ENCODE measurements at places on chromosomes 16 and 17.

GRCh38 chr16:72921620-72922019, 126.3 kb downstream of the ZFHX3 start:
- no peak for DNase-seq

GRCh38 chr17:65564793-65565192, 3.3 kb upstream of the AXIN2 start:
- no peak for DNase-seq

DNA sequence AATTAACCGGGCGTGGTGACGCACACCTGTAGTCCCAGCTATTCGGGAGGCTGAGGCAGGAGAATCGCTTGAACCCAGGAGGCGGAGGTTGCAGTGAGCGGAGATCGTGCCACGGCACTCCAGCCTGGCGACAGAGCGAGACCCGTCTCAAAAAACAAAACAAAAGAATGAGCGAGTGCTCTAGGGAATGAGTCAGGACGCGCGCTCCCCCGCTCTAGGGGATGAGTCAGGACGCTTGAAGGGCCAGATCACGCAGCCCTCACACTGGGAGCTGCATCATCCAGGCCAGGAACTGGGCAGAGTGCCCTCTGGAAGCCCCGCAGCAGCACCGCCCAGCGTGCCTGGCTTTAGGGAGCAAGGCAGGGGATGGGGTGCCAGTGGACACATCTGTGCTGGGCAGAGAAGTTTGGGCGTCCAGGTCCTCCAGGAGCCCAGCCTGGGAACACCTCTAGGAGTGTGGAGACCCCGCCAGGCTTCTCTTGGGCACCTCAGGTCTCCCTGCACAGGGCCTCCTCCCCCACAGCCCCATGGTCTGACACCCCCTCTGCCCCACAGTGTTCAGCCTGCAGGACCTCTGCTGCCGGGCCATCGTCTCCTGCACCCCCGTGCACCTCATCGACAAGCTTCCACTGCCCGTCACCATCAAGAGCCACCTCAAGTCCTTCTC, 3.9 kb upstream of the WFIKKN1 start:
- DNase-seq, result no peak

GRCh38 chr17:8160741-8161221, 2.0 kb downstream of the VAMP2 start:
- DNase-seq, result peak; percentile 22

- peak; percentile 28 for DNase-seq
Measured at GRCh38 chr17:49290690-49291359, 60.2 kb upstream of the PHOSPHO1 start.

GRCh38 chr17:14904386-14904785, 360.7 kb downstream of the PMP22 start:
- no peak for DNase-seq

GRCh38 chr17:81428516-81428915, 33.3 kb downstream of the BAHCC1 start:
- no peak for DNase-seq

GRCh38 chr16:57592591-57593003, 35.8 kb upstream of the ADGRG1 start:
- peak; percentile 78 for DNase-seq

DNA sequence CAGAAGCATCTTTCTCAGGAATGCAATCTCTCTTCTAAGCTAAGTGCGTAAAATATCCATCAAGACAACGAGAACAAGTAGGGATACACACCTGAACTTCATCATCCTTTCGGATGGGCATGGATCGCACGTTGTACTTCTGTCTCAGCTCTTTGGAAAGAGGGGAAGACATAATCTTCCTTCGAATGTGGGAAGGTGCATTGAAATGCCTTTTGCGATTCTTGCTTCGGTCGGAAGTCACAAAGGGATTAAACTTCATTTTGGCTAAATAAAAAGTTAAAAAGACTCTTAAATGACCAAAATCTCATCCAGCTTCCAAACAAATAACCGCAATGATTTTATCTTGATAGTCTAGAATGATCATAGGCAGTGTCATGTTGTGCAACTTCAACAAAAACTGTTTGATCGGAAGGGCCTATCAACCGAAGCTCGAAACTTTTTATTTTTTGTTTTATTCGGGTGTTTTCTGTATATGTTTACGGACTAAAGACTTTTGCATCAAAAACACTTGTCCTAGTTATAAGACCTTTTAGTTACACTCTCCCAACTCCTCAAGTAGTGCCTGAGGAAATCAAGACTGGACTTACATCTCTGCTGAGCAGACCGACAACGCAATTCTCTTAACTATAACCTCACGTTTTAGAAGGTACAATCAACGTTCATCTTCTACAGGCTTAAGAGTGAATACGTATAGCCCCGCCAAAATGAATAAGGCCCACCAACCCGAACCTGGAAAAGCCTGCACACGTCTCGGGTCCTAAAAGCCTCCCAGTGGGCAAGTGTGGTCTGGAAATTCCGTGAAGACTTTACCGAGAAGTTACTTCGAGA, 727 bp downstream of the RPL26 start:
- DNase-seq, result no peak

DNA sequence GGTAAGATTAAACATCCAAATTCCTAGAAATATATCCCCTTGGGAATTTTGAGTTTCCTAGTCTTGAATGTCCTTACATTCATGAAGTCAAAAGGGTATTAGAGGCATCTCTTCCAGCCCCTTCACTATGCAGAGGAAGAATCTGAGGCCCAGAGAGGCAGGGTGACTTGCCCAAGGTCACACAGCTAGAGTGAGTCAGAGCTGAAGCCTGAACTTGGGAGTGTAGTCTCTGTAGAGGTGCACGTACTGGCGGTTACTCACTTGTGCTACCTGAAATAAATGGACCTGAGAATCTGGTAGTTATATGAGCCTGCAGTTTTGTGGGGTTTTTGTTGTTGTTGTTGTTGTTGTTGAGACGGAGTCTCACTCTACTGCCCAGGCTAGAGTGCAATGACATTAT, 164.0 kb downstream of the XYLT1 start:
- no peak for DNase-seq

DNA sequence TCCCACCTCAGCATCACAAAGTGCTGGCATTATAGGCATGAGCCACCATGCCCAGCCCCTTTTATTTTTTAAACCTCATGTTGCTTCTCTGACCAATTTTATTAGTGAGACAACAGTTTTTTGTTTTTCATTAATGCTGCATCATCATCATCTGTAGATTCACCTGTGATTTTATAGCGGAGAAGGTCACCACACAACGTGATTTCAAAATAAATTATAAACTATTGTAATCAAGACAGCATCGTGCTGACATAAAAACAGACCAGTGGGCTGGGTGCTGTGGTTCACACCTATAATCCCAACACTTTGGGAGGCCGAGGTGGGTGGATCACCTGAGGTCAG, 28.7 kb upstream of the METTL9 start:
- DNase-seq, result no peak

- peak; percentile 85 for DNase-seq
Measured at GRCh38 chr17:38967290-38967738, at the start of gene FBXO47. FBXO47 (minus strand) TSS chr17:38967403; CDS start chr17:38963025, 4,378 bp downstream.

DNA sequence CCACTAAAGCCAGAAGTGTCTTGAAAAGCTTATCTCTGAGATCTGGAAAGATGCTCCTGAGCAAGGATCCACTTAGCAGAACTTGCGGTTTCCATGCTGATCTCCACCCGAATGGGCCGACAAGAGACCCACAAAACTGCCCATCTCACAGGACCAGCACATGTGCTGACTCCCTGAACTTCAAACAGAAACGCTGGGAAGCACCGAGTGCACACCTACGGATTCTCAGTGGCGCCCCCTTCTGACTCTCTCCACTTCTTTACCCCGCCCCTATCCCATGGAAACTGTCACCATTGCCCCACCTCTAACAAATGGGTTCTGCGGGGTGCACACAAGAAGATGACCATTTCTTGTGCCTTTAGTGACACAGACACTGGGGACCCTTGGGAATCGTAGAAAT, 21.4 kb downstream of the CDRT4 start:
- no peak for DNase-seq

DNA sequence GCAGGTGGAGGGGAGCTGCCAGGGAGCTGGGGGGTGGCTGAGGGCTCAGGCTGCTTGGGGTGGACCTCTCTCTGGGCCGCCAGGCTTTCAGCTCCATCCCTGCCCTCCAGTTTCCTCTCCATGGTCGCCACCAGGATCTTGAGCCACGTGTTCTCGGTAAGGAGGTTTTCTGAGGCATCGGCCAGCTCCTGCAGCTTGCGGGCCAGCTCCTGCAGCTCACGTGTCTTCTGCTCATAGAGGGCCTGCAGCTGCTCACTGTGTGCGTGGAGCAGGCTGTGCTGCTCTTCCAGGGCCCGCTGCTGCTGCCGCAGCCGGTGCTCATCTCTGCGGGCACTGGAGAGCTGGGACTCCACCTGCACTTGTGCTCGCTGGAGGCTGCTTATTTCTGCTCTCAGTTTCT, 11.0 kb downstream of the SNN start:
- no peak for DNase-seq

GRCh38 chr16:57621521-57622271, 6.7 kb upstream of the ADGRG1 start:
- peak; percentile 13 for DNase-seq

GRCh38 chr17:22268214-22268911, 576.0 kb downstream of the KCNJ18 start:
- no peak for DNase-seq

DNA sequence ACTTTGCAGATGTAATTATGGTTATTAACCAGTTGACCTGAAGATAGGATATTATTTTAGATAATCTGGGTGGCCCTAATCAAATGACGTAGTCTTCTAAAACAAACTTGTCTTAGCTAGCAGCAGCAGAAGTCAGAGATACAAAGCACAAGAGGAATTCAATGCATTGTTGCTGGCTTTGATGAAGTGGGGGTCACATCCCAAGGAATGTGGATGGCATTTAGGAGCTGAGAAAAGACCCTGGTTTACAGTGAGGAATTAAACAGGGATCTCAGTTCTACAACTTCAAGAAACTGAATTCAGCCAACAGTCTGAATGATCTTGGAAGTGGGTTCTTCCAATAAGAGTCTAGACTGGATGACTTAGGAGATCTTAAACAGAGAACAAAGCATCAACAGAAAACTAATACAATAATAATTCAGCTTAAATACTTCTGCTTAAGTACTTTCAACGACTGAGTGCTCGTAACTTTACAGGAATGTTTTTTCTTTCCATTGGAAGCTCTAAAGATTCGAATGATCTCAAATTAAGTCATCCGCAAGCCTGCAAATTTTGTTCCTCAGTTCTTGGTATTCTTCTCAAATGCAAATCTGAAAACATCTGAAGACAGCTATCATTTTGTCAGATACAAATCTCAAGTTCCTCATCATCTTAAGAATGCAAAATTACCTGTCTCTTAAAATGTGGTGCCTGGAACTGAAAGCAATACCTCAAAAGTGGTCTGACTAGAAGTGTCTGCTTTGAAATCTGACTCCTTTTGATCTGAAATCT, 3.3 kb downstream of the C16orf46 start:
- no peak for DNase-seq

DNA sequence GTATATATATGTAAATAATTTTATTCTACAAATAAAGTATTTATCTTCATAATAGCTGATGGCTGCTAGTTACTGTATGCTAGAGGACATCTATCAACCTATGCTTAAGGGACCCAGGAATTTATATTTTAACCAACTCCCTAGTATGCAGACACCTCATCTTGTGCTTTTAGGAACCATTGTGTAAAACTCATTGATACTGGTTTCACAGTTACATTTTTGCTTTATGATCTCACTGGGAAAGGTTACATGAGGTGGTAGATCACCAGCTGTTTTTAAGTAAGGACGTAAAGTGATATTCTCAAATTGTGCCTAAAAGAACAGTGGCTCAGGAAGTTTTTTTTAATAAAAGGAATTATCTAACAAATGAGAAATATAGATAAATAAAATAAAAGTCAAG, 56.4 kb downstream of the VMP1 start:
- no peak for DNase-seq

- no peak for DNase-seq
Measured at GRCh38 chr17:35314415-35315216, 58.8 kb downstream of the SLFN11 start.

- DNase-seq, result no peak
Measured at GRCh38 chr17:5618476-5618875, 34.2 kb upstream of the NLRP1 start.

GRCh38 chr17:65442250-65442649, 119.2 kb downstream of the AXIN2 start:
- DNase-seq, result no peak

- DNase-seq, result no peak
Measured at GRCh38 chr17:8959312-8959918, 6.1 kb downstream of the PIK3R5 start.

GRCh38 chr16:8278031-8278580, 312.2 kb downstream of the TMEM114 start:
- no peak for DNase-seq

GRCh38 chr16:85250147-85250463, 137.8 kb upstream of the CIBAR2 start:
- DNase-seq, result no peak

DNA sequence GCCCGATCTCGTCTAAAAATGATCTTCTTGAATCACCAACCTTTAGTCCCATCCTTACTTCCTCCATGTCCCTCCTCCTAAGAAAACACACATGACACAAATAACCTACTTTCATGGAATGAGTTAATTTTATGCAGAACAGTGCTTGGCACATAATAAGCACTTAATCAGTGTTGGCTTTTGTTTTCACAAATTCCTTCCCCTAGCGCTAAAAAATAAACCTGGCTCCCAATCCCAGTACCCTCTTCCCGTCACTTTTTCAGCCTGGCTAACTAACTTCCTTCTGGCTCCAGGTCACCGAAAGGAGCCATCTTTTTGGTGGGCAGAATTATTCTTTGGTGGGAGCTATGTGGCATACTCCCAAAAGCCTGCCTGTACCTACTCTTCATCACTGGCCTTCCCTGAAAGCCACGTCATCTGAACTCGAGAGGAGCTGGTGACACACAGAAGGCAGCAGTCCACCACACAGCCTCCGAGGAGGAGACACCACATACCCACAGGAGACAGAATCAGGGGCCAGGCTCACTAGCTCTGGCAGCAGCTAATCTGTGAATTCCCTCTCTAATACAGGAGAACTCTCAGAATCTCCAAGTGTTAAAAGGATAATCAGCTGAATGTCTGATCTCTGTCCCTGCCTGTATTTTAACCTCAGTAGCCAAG, 114.5 kb downstream of the SMG6 start:
- no peak for DNase-seq

- DNase-seq, result no peak
Measured at GRCh38 chr17:17129466-17129865, 76.7 kb downstream of the PLD6 start.

DNA sequence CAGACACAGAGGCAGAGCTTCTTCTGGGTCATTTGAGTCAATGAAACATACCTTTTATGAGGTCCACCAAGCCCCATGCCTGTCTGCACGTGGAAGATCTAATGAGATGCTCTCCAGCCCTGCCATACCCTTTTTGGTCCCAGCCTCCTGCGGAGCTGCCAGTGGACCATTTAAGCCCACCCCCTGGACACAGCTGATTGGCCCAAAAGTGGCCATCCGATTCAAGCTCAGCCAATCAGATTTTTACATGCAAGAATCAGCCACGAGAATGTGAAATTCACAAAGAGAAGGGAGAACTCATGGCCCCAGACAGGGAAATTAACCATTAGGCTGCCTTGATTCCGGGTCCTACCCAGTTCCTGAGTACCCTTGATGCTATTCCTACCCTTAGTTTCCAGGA, 231.0 kb upstream of the EEF2KMT start:
- no peak for DNase-seq

GRCh38 chr17:1709971-1710806, at the start of gene TLCD2:
TLCD2 (minus strand) TSS chr17:1710377; CDS start chr17:1710242, 135 bp downstream.
- no peak for DNase-seq

- no peak for DNase-seq
Measured at GRCh38 chr16:49537924-49538459, 164.4 kb downstream of the C16orf78 start.

- DNase-seq, result peak; percentile 59
Measured at GRCh38 chr17:74354123-74354522, 7.5 kb downstream of the BTBD17 start.

Measured in CD4-positive, alpha-beta T cell treated with Interleukin-12 subunit alpha and Interleukin-12 subunit beta, for 1 hour (primary cell).